Brain pericyte (primary cell): ENCODE measurements at places on chromosomes 4 and X.

DNA sequence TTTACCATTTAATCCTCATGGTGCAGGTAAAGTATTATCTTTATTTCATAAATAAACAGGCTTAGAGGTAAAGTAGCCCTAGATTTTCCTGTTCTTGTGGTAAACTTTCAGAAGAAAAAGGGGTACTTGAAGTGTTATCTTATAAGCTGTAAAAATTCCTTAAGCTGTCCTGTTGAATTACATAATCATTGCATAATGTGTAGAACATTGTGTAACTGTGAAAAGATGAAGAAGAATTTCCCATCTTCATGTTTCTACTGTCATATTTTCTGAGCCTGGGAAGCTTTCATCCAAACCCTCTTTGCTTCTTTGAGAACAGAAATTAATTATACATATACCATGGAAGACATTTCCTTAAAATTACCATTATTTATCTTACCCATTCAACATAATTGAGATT lies 90.5 kb downstream of the ELOVL6 start:
- DNase-seq = no peak

DNA sequence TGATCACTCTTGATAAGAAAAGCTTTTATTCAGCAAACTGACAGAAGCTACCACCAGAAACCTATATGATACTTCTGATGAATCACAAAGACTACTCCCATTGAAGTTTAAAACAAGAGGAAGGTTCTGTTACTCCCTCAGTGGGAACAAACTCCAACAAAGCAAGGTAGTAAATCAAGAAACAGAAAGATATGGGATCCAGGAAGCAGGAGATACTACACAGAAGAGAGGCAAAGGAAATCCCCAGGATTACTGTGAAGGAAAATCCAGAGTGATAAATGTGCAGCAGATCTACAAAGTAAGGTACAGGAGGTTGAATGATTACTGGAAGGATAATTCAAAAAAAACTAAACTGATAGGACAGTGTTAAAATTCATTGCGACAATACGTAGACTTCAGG lies 222.4 kb downstream of the HHIP start:
- no peak for DNase-seq

DNA sequence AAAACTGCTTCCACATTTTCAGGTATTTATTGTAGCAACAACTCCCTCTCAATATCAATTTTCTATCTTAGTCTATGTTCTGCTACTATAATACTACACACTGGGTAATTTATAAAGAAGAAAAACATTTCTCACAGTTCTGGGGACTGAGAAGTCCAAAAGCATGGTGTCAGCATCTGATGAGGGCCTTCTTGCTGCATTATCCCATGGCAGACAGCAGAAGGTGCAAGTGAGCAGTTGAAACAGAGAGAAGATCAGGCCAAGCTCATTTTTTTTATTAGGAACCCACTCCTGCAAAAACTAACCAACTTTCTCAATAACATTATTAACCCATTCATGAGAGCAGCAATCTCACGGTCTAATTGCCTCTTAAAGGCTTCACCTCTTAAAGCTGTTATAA lies 376.0 kb downstream of the RAB28 start:
- DNase-seq = no peak

DNA sequence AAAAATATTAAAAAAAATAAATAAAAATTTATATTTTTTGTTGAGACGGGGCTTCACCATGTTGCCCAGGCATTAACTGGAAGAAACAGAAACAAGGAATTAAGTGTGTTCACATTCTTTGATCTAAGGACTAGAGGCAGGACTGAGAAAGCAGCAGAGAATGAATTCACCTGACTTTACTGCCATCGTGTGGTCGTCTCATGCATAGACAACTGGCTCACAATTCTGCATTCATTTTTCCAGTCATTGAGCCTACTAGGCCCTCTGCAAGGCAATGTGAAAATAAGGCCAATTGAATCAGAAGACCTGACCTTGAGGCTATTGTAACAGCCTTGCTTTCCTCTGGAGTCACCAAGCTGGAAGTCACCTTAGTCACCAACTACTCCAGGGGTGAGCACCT lies 37.4 kb downstream of the LHFPL1 start:
- DNase-seq = peak; percentile 2

- no peak for DNase-seq
Observed at GRCh38 chr4:1086011-1086410, 27.4 kb downstream of the RNF212 start.

DNA sequence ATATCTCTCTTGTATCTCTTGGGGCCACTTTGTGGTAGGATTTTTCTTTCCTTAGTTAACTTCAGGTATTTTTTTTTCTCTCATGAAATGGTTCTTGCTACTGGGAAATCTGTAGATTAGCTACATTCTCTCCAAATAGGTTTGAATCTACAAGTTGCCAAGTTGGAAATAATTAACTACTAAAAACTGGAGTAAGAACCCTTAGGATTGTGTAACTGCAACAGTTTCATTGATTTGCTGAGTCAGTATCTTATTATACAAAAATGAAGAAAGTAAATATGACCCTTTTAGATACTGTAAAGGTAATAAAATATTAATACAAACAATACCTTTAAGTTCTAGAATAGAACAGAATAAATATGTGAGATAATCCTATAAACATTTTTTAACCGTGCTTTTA lies 327.9 kb downstream of the CXXC4 start:
- no peak for DNase-seq

DNA sequence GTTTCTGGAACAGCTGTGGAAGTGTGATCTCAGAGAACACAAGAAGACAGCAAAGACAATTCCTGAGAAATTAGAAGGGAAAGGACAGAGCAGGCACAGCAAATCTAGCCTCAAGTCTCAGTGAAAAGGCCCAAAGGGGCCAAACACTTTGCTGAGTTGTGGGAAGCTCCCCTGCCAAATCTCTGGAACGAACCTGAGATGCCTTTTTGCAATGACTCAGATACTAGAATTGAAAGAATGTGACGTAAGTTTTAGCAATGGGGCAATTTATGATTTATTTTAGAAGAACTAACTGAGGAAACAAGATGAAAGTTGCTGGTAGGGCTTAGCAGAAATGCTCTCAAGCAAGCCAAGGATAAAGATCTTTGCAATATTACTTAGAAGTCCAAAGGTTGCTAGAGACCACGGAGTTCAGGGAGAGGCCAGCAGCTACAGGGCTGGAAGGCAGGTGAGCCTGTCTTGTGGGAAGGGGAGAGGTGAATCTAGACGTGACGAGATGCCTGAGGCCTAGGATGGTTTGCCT lies 92.8 kb downstream of the AMELX start:
- no peak for DNase-seq

GRCh38 chr4:72969976-72970375 lies 99.5 kb downstream of the COX18 start:
- no peak for DNase-seq

- no peak for DNase-seq
Observed at GRCh38 chr4:166996216-166996615, 238.1 kb downstream of the SPOCK3 start.

DNA sequence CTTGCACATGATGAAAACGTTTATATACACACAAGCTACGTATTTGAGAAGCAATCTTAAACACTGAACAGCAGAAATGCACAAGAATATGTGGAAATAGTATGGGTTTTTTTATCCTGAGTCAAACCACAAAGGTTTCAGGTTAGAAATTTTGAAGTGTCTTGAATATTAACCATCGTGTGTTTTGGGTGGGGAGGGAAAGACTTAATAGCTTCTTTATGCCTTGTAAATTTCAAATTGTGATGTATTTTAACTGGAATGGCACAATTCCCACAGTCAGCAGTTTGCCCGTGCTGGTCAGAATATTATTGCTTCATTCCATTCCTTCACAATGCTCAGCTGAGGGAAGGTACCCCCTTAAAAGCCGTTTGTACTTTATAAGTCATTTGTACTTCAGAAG lies 67.4 kb upstream of the WDR1 start:
- DNase-seq = no peak

GRCh38 chr4:107801766-107802211 lies 22.9 kb upstream of the SGMS2 start:
- no peak for DNase-seq

GRCh38 chrX:8846266-8846665 lies 45.1 kb upstream of the FAM9A start:
- no peak for DNase-seq

DNA sequence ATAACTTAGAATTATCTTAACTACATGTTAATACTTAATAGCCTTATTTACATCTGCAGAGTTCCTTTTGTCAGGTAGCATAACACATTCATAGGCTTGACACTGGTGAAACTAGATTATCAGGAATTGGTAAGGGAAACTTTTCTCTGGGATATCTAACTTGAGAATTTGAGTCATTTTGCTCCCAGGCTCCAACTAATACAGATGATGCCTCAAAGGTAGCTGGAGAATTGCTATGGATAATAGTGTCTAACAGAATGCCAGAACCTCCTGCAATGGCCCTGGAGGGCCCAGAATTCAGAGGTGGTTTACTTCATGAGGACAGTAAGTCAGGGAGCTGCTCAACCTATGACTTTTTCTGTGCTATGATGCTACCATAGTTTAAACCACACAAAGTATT lies 13.9 kb upstream of the TMPRSS11D start:
- no peak for DNase-seq

GRCh38 chr4:82765134-82765533 lies 33.5 kb downstream of the SCD5 start:
- DNase-seq = no peak

DNA sequence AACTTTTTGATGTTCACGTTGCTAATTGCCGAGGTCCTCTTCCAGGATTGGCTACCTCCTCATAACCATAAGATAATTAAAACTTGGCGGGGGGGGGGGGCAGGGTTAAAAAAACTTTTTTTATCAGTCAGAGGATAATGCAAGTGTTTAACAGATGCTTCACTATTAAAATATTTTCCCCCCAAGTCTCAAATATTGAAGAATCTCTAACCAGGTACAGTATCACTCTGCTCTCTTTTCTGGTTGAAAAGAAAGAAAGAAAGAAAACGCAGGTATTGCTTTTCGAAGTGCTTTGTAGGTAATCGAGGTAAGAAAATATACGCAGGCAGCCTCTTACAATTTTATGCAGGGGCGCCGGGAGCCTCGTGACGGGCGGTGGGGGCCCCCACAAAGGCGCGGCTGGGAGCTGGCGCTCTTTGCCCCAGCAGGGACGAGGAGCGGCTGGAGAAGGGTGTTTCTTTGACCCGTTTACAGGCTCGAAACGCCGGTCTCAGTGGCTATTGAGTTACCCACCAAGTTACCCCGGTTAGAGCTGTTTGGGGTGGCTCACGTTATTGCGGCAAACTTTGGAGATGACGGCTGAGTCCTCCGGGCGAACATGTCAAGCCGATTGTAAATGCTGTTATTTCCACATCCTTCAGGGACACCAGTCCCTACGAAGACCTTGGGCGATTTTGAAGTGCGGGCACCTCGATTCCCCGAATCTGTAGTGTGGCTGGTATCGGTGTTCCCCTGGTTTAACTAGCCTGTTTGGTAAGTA lies 477 bp upstream of the HAND2 start:
- no peak for DNase-seq

DNA sequence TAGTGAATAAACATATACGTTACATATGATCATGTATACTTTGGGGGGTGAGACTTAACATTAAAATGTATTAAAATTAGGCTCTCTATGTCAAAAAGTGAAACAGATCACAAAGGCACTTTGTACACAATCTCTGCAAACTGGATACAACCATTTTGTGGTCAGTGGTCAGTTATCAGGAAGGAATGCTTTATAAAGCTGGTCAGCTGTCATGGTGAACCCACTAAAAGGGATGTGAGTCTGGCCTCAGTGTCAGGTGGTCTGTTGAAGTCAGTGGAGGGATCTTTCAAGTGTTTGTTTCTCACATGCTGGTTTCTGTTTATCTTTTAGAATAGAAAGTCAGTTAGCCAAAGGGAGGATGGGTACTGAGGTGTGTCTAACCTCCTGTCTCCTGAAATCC lies 875.5 kb upstream of the INTU start:
- no peak for DNase-seq

DNA sequence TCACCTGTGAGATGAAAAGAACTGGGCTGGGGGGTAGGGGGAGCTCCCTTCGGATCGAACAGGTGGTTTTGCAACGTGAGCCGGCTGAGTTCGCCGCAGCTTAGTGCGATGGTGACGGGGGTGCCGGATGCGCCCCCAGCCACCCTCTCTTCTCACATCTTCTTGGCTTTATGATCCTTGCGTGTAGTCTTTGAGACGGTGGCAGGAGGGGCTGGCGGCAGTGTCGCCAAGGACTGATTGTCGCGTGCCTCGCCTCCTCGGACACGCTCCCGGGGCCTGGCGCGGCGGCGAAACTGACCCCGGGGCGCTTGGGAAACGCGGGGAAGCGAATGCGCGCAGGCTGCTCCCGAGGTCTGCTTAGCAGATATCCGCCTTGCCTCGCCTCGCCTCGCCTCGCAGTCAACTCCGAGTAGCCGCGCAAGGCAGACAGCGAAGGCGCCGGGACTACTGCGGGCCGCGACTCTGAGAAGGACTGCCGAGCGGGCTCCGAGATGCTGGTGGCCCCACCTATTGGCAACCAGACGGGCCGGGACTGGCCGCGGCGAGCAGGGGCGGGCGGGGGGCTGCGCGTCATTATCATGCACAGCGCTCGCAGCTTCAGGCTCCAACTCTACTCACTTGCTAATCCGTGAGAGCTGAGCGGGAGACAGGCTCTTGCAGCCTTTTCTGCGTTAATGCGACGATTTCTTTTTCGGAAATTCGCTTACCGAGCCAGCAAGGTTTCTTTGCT lies 1.5 kb downstream of the GRID2 start:
- DNase-seq = no peak

DNA sequence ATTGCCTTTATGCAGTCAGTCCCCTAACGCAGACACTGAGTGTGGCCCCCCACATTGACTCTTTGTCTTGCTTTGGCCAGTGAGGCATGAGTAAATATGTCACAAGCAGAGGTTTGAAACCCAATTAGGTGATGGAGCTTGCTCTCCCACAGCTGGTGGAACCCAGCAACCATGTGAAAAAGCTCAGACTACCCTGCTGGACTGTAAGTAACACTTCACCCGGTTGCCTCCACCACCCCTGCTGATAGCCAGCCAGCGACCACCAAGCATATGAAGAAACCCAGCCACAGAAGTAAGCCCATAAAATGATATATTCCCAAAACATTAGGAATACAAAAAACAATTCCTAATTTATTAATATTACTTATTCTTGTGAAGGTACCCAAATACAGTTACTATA lies 21.6 kb upstream of the PDCL2 start:
- DNase-seq = no peak
